ENCODE measurements at places on chromosomes 4 and X.

DNA sequence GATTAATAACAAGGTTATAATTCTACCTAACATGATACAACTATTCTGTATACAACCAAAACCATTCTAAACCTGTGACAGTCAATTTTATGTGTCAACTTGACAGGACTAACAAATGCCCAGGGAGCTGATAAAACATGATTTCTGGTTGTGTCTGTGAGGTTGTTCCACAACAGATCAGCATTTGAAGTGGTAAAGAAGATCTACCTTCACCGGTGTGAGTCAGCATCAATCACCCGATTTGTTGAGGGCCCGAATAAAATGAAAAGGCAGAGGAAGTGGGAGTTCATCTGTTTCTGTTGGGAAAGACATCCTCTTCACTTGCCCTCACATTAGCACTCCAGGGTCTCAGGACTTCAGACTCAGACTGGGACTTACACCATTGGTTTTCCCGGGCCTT, 187.9 kb downstream of the MAB21L2 start:
- DNase-seq, result no peak

DNA sequence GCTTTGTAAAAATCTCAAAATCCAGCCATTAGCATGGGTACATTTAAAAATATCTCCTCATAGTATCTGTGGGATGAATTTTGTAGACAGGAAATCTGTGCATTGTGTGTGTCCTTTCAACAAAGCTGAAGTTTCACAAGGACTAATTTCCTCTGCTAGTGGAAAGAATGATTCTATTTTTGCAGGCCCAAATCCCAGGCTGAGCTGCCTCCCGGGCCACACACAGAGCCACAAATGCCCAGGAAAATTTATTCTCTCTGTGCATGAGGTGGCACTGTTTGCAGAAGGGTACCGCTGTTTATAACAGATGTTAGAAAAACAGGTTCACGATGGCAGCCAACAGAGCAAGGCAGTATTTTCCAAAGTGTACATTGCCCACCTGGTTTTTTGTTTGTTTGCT, 11.0 kb upstream of the VCX3B start:
- no peak for DNase-seq

DNA sequence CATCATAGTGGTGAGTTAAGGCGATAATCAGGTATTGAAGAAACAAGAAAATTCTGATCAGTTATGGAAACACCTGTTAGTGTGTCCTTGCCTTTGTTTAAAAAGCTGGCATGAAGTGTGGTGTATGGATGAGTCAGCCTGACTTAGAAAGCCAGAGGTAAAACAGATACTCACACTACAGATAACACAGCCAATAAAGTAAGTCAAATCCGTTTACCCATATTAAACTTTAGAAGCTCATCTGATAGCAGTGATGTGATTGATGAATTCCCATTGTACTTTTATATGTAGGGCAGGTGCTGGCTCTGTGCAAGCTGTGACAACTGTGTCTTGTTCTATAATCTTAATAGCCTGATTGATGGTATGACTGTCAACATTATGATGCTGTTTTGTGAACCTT, 1392.7 kb upstream of the IGFBP7 start:
- no peak for DNase-seq

DNA sequence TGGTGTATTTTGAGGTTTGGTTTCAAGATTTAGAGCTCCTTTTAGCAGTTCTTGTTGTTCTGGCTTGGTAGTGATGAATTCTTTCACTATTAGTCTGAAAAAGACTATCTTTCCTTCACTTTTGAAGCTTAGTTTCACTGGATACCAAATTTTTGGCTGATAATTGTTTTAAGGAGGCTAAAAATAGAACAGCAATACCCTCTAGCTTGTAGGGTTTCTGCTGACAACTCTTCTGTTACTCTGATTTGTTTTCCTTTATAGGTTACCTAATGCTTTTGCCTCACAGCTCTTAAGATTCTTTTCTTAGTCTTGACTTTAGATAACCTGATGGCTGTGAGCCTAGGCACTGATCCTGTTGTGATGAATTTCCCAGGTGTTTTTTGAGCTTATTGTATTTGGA, 33.6 kb upstream of the HEPH start:
- DNase-seq, result no peak

GRCh38 chr4:99722725-99723124, 65.1 kb upstream of the C4orf54 start:
- no peak for DNase-seq

GRCh38 chrX:46648660-46649059, 75.1 kb downstream of the CHST7 start:
- no peak for DNase-seq

DNA sequence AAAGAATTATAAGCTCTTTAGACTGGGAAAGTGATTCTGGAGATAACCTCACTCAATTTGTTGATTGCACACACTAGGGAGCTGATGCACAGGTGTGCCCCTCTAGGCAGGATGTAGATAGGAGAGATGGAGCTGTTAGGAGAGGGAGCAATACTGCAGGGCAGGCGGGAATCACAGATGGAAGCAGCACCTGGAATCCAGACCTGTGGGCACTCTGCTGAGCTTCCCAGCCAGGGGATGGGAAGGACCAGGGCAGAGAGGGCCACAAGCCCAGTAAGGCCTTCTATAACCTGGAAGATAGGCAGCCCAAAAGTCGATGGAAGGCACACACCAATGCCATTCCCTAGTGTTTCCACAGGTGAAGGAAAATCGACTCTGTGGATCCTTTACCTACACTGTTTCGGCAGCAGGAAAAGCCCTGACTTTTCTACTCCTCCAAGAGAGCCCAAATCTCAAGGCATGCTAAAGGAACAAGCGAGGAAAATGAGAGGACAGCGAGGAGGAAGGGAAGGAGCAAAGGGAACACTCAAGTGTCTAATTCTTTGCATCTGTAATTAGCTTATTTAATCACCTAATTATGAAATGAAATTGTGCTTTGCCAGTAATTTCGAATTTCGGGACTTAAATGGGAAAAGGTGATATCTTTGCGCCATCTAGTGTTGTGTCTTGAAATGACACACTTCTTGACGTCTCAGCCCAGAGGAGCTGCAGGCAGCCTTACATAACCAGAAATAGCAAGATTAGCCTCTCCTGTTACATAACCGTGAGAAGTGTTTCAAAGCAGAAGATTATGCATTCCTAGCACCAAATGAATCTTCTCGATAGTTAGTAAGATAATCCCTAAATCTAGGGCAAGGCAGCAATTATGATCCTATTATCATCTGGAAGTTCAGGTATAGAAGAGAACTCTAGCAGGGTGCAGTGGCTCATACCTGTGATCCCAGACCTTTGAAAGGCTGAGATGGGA, 31.0 kb upstream of the TLR3 start:
- DNase-seq, result peak; percentile 55

DNA sequence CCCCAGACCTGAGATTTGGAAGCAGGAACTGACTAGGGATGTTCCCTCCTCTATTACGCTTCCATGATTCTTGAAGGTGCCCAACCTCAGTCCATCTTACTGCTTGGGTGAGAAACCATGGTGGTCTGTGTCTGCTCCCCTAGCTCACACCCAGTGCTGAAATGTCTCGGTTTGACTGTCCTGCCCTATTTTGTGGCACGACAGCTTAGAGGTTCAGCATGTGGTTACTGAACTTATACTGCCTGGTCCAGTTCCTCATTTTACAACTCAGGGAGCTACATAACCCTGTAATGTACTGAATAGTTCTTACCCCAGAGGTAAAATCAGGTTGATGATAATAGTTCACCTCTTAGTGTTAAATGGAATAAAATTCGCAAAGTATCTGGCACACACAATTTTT, 203.1 kb downstream of the RBM46 start:
- DNase-seq, result no peak

GRCh38 chr4:169239221-169239905, 31.4 kb downstream of the SH3RF1 start:
- DNase-seq, result no peak

DNA sequence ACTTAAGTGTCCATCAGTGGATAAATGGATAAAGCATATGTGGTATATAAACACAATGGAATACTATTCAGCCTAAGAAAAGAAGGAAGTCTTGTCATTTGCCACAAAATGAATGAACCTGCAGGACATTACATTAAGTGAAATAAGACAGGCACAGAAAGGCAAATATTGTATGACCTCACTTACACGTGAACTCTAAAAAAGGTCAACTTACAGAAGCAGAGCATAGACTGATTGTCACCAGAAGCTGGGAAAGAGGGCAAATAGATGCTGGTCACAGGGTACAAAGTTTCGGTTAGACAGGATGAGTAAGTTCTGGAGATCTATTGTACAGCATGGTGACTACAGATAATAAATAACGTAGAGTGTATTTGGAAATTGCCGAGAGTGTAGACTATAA, 247.7 kb downstream of the RAB28 start:
- no peak for DNase-seq

All from non-pigmented ciliary epithelial cell (primary cell).